Hypothalamus (tissue), 51 donors: ENCODE measurements at places on chromosomes 5 and 9.

GRCh38 chr5:140073296-140073695, 30.2 kb upstream of the NRG2 start:
- DNase-seq, result no peak

DNA sequence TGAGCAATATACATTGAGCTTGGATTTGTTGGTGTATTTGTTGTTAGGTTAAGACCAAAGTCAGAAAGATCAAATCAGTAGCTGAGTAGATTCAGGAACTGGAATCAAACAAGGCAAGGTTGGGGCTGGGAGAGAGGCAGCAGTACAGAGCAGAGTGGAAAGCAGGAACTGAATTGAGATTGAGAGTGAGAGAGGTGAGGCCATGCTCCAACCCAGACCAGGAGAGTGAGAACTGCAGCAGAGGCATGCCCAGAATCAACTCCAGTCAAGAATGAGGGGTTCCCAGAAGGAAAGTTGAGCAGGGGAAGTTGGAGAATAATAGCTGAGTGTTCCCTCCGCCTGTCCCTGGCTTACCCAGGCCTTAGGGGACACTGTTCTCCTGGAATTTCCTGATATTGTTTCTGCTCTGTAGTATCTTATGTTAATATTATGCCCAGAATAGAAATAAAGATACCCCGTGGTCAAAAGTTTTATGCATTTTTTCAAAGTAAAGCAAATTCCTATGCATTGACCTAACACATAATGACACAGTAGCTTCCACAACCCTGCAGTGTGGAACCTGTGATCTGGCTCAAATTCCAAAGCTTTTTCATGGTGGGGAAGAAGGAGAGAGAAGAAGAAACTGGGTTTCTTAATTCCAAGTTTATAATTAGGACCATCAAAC, 82.7 kb downstream of the SV2C start:
- no peak for DNase-seq

DNA sequence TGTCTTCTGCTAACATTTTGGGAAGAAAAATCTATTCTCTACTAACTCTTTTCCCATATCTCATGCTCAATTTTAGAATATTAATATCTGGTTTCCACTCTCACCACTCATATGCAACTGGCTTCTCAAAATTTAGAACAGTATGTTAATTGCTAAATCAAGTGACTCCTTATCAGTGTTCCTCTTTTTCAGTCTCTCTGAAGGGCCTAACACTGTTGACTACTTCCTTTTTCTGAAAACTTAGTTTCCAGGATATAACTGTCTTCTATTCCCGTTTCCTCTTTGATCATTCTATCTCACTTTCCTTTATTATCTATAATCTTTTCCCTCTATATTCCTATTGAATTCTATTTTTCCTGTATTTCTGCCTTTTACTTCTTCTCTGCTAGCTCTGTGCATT, 1717.2 kb upstream of the C9orf72 start:
- no peak for DNase-seq

GRCh38 chr9:37156781-37157356, 36.5 kb downstream of the ZCCHC7 start:
- DNase-seq, result no peak

- DNase-seq, result no peak
Observed at GRCh38 chr9:108069991-108070390, 580.4 kb upstream of the KLF4 start.

DNA sequence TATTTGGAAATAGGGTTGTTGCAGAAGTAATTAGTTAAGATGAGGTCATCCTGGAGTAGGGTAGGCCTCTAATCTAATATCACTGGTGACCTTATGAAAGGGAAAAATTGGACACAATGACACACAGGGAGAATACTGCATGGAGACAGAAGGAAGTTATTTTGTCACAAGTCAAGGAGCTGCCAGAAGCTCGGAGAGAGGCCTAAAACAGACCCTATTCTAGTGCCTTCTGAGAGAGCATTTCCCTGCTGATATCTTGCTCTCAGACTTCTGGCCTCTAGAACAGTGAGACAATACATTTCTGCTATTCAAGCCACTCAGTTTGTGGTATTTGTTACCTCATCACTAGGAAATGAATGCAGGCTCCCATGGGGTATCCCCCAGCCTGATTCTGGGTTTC, 332.9 kb downstream of the CSNK1G3 start:
- no peak for DNase-seq

GRCh38 chr9:134556531-134557068, 85.0 kb upstream of the COL5A1 start:
- no peak for DNase-seq

DNA sequence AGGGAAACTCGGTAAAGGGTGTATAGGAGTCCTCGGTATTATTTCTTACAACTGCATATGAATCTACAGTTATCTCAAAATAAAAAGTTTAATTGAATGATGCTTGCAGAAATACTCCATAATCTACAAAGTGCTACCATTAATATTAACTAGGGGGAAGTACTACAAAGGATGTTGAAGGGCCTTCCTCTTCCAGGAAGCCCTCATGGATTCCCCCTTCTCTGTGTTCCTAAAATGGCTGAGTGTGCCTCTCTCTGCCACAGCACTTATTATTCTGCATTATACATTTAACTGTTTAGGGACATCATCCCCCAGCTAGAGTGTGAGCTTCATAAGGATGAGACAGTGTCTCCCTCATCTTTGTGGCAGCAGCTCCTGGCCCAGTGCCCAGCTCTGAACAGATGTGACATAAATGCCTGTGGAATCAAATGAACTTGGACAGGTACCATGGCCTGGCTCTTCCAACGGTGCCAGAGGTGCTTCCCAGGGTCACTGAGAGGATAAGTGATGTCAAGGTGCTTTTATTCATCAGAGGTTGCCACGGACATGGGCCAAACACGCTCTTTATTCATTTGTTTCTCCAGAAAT, 99.5 kb downstream of the PAX5 start:
- DNase-seq, result no peak

DNA sequence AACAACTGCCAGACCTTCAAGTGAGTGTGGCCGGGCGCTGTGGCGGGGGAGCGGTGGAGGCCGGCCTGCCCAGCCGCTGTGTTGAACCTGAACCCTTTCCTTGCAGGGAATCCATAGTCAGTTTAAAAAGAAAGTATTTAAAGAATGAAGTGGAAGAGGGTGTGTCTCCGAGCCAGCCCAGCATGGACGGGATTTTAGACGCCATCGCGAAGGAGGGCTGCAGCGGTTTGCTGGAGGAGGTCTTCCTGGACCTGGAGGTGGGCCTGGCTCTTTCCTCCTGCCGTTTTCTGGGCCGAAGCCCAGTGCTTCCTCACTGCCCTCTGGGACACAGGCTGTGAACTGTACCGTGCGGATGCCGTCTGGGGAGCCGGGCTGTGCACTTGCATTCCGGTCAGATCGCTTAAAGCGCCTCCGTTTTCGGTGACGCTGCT, 19.1 kb downstream of the EXOC3 start:
- no peak for DNase-seq

- DNase-seq, result no peak
Observed at GRCh38 chr9:105359892-105360291, 87.9 kb upstream of the FSD1L start.

- DNase-seq, result no peak
Observed at GRCh38 chr9:108265065-108265464, 590.7 kb downstream of the ACTL7B start.

GRCh38 chr5:153895266-153895665, 143.4 kb downstream of the FAM114A2 start:
- DNase-seq, result no peak

DNA sequence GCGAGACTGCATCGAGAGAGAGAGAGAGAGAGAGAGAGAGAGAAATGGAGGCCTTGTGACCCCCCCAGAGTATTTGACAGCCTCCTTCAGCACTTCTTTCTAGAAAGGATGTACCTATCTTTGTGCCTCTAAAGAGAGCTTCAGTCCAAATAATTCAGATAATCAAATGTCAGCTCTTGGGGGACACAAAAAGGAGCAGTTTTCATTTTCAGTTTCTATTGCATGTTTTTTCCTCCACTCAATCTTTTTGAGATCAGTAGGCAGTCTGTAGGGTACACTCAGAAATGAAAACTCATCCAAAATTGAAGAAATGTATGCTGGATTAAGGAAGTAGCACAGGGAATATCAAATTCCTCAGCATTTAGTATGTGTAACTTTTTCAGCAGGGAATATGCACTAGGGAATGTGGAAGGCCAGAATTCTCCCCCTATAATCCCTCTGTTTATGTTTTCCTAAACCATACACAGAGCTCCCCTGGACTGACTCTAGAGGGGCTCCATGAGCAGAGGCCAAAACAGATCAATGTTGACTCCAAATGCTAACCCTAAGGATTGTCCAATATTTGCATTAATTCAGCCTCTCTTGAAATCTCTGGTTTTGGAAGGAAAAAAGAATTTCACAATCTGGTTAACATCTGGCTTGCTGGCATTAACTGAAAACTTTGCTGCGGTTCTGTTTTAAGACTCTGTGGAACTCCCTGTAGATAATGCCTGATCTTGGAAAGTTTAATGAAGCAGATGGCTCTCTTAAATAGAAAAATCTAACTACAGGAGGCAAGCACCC, 250.1 kb downstream of the CEMIP2 start:
- no peak for DNase-seq

DNA sequence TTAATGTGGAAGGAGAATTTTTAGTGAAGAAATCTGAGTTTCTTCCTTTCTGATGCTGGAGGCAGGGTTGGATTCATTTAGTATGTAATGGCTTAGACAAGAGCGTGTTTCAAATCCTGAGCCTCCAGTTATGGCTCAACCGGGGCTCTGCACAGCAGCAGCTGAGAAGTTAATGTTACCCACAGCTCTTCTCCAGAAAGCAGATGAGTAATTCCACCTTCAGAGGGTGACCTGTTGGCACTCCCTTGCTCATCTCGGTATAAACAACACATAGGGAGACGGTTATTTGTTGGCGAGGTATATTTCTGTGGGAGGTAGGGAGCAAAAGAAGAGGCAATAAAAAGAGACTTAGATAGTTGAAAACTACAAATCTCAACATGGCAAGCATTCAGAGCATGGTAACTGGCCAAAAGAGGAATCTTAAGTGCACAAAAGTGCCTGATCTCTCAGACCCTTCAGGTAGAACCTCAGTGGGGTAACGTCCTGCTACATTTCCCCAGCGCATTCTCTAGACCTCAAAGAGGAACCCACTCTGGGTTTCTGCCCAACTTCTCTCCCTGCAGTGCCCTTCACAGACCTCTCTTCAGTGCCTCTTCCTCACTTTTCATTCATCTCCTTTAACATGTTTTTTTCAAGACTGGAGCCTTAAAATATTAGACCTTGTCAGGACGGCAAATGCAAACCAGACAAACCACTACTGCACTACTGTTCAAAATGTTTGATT, 417.5 kb upstream of the ADAMTSL1 start:
- DNase-seq, result no peak

DNA sequence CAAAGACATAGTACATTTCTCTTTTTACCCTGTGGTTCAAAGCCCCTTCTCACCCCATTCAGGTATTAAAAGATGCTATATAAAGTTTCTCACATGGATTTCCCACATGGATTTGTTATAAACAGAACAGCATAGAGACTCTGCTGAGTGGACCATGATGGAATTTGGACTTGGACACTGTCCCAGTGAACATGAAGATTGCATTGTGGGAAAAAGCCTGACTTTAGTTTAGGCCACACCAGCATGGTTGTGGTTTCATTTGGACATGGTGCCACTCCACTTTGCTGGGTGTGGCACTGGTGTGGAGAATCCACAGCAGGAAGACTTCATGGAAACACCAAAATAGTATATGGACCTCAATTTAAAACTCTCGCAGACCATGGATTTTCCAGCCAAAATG, 124.6 kb downstream of the ARHGAP26 start:
- DNase-seq, result no peak

DNA sequence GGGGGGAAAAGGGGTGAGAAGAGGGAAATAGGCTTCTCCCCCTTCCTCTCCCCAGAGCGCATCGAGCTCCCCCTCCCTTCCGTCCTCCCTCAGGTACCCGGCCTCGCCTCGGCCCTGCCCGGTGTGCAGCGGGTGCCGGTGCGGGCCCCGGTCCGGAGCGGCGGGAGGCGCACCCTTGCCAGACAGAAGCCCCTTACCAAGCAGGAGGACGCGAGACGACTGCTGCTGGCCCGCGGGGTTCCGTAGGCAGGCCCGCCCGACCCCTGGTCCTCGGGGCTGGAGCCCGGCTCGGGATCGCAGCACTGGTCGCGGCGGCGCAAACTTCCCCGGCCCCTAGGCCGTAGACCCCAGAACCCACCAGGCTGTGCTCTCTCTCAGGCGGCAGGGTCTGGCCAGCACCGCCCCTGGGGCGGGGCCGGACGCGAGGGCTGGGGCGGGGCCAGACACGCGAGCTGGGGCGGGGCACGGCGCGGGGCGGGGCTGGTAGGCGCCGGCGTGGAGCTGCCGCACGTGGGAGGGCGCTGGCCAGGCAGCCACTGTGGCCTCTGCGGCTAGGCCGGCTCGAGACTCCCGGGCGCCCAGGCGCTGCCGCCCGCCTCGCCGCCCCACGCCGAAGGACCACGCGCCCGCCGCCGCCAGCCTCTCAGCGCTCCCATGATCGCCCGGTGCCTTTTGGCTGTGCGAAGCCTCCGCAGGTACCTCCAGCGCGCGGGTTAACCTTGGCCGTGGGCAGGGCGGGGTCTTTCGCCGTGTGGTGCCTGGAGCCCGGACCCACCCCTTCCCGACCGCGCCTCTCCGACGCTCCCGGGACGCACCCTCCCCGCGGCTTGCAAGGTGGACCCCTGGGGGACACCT, at the start of the genes NLN and SGTB:
Gene NLN (plus strand): TSS at position 486 of the 855 bp plus-strand sequence. CDS start 169 bp downstream, at position 655.
Gene SGTB (minus strand): TSS at position 390 of the 855 bp plus-strand sequence. CDS start 1,302 bp downstream, outside the sequence.
- peak; percentile 79 for DNase-seq

DNA sequence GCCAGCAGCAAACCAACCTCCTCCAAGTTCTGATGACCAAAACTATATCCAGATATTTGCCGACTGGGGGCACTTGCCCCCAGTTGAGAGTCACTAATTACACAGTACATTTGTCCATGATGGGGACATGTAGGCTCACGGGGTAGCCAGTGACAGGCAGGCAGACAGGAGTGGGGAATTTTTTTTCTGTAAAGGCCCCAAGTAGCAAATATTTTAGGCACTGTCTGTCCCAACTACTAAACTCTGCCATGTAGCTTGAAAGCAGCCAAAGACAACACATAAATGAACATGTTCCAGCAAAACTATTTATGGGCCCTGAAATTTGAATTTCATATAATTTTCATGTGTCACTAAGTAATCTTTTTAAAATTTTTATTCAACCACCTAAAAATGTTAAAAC, 80.7 kb downstream of the GRIA1 start:
- DNase-seq, result no peak

GRCh38 chr5:77425420-77425819, 66.7 kb downstream of the WDR41 start:
- DNase-seq, result no peak

- no peak for DNase-seq
Observed at GRCh38 chr9:35731415-35732184, 395 bp downstream of the TLN1 start.

- no peak for DNase-seq
Observed at GRCh38 chr5:96517295-96517694, 84.2 kb upstream of the PCSK1 start.

- DNase-seq, result no peak
Observed at GRCh38 chr5:162485666-162486292, 418.2 kb downstream of the GABRG2 start.

- no peak for DNase-seq
Observed at GRCh38 chr5:68217528-68217927, 2.0 kb downstream of the PIK3R1 start.
